ENCODE measurements at places on chromosomes 4 and X.

DNA sequence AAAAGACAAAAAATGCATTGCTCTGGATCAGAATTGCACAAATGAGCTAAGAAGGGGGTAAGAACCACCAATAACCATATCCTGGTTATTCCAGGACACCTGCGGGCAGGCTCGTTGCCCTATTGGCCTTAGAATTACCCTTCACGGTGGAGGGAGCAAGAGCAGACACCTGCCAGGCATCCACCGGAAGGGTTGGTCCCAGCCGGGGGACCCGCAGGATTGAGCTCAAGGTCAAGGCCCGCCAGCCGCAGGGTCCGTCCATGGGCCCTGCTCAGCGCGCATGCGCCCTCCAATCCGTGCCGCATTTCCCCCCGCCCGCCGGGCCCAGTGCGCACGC, 575 bp downstream of the SLC25A6 start:
- no peak for DNase-seq

DNA sequence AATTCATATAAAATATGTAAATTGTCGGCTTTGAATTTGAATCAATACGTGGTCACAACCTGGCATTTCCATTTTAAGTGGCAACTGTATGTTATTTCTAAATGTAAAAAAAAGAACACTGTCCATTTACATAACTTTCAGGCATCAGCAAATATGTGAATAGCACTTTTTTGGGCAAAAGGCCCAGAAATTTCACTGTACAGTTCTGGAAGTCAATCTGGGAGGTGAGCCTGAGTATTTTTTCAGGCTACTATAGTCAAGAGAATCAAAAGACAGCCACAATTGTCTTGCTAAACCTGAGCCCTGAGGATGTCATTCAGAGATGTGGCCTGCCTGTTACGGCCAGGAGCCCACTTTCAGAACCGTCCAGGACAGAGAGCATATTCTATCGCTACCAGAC, 543.9 kb upstream of the MAGEB2 start:
- no peak for DNase-seq

GRCh38 chr4:144582975-144583374, 63.0 kb upstream of the HHIP start:
- no peak for DNase-seq

DNA sequence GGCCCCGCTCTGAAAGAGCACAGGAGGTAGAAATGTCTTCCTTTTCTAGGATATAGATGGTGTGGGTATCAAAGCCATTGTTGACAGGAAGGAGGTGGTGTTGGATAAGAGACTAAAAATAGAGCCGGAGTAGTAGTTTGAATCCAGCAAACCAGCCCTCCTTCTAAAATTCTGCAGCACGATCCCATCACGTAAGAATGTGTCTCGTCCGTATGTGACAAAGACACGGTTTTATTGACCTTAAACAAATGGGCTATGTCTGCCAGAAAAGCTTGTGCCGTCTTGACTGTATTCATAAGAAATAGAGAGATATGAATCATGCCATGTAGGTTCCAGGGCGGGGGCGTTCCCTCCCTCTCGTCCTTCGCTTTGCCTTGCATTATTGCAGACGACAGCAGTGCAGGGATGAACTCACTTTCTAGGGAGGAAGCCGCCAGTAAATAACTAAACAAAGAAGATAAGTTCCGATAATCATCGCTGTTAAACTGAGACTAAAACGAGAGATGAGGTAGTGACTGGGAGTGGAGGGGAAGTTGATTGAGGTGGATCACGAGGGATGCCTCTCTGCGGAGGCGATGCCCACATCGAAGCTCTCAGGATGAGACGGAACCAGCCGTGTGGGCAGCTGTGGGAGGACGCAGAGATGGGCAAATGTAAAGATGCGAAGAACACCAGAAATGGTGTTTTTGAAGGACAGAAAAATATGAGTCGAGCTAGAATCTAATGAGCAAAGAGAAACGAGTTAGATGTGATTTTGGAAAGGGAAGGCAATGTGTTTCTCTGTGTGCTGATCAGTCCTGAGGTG, 3.4 kb downstream of the TENM3 start:
- no peak for DNase-seq

GRCh38 chr4:42119886-42120285, 32.6 kb downstream of the BEND4 start:
- no peak for DNase-seq

DNA sequence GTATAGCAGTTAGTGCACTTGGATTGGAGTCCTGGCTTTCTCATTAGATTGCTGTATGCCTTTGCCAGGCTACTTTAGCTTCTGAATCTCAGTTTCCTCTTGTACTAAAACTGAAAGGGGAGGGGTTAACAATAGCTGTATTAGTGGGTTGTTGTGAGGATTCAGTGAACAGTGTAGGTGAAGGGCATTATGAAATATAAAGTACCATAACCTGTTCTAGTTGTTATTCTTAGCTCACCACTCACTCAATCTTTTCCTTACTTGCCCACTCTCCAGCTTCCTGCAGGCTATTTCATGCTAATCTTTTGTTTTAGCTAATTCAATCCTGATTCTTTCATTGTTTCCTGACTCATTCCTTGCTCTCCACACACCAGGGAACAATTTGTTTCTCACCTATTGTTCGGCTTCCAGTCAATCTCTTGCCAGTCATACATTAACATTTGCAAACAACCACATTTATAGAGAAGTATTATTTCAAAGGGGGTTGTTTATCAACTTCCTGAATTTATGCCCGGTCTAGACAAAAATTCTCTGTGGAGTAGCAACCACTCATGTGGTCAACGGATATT, 50.6 kb upstream of the EDA start:
- no peak for DNase-seq

DNA sequence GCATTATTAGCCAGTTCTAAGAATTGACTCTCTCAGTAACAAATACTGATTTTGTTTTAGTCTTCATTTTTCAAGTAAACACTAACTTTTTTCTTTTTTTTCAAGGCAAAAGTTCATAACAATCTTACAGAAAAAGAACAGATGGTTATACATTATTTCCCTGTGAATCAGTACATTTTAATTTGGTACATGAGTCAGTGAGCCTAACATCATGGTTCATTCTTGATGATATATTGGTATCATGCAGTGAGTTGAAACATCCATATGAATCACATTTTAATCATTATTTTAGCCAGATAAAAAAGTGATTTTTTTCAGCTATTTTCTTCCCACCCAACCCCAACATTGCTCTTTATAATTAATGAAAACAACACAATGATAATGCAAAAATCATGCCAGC, 184.3 kb upstream of the TACR3 start:
- no peak for DNase-seq

DNA sequence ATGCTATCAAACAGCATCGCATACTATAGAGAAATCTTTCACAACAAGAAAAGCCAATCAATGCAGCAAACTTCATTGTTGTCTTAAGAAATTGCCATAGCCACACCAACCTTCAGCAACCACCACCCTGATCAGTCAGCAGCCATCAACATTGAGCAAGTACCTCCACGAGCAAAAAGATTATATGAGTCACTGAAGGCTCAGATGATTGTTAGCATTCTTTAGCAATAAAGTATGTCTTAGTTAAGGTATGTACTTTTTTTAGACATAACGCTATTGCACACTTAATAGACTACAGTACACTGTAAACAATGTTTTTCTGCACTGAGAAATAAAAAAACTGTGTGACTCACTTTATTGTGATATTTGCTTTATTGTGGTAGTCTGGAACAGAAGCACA, 37.8 kb upstream of the FUNDC1 start:
- DNase-seq, result no peak

Measured in effector CD4-positive, alpha-beta T cell (primary cell).